ENCODE measurements at places on chromosomes 4 and X.
A peak's percentile ranks its signal among the peaks of the same experiment; 100 is the strongest.

DNA sequence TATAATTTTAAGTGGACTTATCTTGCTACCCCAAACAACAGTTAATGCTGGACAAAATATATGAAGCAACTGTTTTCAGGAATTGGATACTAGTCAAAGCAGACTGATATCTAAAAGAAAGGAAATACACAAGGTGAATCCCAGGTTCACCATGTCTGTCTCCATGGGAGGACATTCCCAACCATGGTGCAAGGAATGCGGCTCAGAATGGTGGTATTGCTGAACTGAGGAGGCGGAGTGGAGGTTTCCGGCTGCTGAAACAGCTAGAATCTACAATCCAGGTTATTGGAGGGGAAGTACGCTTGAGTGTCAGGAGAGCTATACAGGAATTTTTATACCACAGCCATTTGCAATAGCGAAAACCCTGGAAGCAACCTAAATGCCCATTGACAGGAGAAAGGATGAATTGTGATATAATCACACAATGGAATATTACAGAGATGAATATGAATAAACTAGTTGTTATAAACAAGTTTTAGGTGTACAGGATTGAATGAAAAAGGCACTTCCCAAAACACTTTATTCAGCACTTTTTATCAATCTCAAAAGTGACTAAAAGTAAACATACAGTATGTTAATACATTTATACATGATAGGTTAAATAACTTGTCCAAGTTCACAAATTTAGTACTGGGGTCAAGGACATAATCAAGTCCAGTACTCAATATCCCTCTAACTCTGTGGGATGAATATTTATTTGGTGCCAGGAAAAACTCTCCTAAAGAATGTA, 9.0 kb downstream of the HMGB2 start:
- DNase-seq: no peak

- no peak for DNase-seq
These were observed 282.4 kb upstream of the GPC4 start for GRCh38 chrX:133697656-133698055.

DNA sequence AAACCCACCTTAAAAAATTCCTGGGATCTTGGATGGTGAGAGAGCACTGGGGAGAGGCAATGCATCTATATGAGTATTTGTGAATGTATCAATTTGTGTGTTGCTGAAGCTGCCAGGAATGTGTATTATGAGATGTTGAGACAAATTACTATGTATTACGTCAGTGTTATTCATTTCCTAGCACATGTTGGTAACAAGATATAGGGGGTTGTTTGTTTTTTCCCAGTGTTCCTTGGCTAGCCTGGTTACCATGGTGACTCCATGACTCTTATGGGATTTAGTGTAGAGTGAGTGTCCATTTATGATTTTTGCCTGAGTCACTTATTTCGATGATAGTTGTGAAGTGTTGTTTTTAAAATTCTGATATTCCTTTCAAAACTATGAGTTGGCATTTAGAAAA, 65.6 kb downstream of the RAB40A start:
- DNase-seq: peak; percentile 86

- no peak for DNase-seq
These were observed 621.8 kb upstream of the GALNT7 start for GRCh38 chr4:172546782-172547181.

GRCh38 chrX:8504451-8504850, 39.8 kb downstream of the VCX3B start:
- peak; percentile 76 for DNase-seq

GRCh38 chr4:108834166-108834834, 71.4 kb upstream of the ETNPPL start:
- DNase-seq: peak; percentile 92

DNA sequence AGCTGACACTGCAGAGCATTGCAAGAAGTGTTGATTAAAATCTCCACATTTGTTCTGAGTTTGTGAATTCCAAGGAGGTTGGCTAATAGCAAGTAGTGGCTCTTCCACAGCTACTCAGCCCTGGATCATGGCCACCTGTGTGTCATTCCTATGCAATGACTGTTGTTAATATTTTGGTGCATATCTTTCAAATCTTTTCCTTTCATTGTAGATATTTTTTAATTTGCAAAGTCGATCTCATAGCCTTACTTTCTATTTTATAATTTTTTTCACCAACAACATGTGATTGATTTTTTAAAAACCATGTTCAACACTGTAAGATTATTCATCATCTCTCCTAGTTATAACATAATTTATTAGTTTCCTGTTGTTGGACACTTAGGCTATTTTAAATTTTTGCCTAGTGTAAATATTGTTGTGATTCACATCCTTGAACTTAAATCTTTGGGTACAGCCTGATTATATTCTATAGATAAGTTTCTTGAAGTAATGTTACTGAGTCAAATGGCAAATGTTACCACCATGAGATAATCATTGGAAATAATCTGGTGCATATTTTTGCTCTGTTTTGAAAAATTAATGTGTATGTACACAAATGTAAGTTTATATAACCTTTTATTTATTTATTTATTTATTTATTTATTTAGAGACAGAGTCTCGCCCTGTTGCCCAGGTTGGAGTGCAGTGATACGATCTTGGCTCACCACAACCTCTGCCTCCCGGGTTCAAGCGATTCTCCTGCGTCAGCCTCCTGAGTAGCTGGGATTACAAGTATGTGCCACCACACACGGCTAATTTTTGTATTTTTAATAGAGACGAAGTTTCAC, 17.1 kb upstream of the ARHGAP10 start:
- DNase-seq: peak; percentile 93

DNA sequence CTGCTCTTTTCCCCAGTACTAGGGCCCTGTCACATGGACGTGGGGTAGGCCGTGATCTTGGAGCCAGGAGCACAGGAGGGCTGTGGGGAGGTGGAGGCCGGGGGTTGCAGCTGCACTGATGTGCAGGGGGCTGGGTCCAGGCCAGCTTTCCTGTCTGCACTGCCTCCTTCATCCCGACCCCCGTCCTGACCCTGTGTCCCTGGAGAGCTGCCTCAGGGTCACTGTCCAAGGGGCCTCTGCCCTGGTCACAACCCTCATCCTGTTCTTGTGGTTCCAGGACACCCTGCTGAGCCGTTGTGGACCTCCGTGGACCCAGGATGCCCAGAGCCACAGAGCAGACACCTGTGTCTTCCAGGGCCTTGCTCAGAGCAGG, 91.7 kb upstream of the ADRA2C start:
- no peak for DNase-seq

DNA sequence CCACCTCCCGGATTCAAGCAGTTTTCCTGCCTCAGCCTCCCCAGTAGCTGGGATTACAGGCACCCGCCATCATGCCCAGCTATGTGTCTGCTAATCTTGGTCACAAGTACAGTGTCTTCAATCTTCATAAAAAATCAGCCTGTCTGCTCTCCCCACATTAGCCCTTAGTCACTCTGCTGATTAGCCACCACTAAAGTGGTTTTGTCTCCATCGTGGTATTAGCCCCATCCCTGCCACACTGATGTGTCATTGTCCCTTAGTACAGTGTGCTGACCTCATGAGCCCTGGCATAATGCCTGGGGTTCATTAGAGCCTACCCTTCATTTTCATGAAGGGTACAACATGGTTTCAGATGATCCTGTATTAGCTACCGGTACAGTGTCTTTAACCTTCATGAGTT, 49.9 kb downstream of the ZNF157 start:
- no peak for DNase-seq

DNA sequence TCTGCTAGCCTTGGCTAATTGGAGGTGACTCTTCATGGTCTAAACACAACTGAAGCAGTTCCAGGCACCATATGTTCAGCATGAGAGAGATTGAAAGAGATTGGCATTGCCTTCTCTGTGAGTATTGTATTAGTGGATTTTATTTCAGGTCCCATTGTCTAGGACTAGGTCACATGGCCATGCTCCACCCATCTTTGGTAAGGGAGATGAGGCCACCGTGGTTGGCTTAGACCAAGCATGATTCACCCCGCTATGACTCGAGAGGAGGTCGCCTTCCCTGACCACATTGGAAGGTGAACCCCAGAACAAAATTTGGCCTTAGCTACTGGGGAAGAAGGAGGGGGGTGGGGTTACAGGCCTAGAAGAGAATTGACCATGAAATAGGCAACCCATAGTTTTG, 109.9 kb upstream of the BCOR start:
- peak; percentile 31 for DNase-seq
